CD8-positive, alpha-beta T cell (primary cell): ENCODE measurements at places on chromosomes 1 and 21.

- DNase-seq, result no peak
Measured at GRCh38 chr1:41941381-41941780, 22.7 kb upstream of the HIVEP3 start.

- no peak for DNase-seq
Measured at GRCh38 chr1:171929121-171929520, 87.8 kb downstream of the DNM3 start.

- DNase-seq, result no peak
Measured at GRCh38 chr1:76128096-76128495, 53.5 kb downstream of the ST6GALNAC3 start.

DNA sequence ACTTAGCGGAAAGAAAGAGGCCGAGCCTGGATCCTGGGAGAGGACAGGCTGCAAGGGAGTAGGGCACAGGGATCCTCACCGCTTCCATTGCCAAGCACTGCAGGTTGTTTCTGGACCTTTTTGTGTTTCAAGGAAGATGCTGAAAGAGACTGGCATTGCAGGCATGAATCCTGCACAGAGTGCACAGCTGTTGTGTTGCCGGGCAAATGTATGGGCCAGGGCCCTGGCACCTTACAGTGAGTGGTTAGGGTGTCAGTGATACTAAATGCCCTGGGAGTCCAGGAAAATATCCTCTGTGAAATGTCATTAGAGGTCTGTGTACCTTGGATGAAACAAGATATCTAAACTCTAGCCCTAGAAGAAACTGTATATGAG is 145.5 kb upstream of the FGGY start:
- no peak for DNase-seq

GRCh38 chr1:76659171-76659940 is 207.9 kb upstream of the ST6GALNAC5 start:
- DNase-seq, result no peak

- DNase-seq, result no peak
Measured at GRCh38 chr1:110601332-110601731, 4.8 kb downstream of the KCNA2 start.

- DNase-seq, result no peak
Measured at GRCh38 chr21:42340187-42341050, 10.4 kb downstream of the TFF2 start.

- no peak for DNase-seq
Measured at GRCh38 chr1:225378880-225379279, 49.0 kb downstream of the LBR start.

DNA sequence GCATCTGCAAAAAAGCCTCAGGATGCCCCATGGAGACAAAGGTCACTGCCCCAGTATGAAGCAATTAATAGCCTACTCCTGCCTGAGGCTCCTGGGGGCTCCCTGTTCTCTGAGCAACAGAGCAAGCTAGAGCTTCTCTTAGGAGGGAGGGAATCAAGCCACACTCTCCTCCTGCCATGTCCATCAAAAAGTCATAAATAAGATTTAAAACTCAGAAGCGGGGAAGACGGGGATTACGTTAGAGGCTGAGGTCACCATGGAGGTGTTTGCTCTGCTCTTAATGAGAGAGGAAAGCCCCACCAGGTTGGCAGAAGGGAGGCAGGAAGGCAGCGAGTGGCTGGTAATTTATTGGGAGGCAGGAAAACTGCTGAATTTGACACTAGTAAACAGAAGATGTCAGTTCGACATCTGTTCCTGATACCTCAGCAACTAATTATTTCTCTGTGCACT is 98.4 kb upstream of the TNR start:
- DNase-seq, result no peak

GRCh38 chr1:1763657-1764621 is 14.3 kb downstream of the NADK start:
- DNase-seq, result no peak
